ENCODE measurements at places on chromosomes 11 and 22.

DNA sequence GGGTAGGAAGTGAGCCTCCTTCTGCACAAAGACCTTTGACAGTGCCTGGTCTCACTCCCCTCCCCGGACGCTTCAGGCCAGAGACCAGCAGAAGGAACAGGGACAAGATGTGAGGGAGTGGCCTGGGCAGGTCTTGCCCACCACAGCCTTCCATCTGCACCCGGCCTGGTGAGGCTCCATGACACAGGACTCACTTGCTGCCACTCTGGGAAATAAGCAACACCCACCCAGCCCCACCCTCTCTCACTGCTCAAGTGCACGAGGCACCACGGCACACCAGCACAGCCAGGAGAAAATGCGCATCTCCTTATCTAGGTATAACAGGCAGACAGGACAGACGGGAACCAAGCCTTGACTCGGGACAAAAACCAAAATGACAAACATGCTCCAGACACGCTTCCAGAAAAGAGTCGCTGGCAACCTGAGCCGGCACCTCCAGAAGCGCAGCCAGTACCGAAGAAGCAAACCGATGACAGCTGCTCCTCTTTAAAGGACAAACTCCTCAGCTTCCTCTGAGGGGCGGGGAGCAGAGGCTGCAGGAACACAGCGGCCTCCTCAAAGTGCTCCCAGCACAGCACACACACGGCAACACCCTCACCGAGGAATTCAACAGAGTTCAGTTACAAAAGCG is 41.7 kb downstream of the BRD1 start:
- no peak for DNase-seq

GRCh38 chr11:1339066-1339675 is 29.7 kb upstream of the TOLLIP start:
- no peak for DNase-seq

DNA sequence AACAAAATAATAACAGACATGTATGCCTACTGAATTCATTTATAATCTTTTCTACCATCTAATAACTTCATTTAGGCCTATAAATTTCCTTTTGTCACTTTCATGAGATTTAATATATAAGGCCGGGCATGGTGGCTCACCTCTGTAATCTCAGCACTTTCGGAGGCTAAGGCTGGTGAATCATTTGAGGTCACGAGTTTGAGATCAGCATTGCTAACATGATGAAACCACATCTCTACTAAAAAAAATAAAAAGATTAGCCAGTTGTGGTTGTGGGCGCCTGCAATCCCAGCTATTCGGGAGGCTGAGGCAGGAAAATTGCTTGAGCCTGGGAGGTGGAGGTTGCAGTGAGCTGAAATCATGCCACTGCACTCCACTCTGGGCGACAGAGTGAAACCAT is 14.2 kb upstream of the NTM start:
- DNase-seq: peak; percentile 76

DNA sequence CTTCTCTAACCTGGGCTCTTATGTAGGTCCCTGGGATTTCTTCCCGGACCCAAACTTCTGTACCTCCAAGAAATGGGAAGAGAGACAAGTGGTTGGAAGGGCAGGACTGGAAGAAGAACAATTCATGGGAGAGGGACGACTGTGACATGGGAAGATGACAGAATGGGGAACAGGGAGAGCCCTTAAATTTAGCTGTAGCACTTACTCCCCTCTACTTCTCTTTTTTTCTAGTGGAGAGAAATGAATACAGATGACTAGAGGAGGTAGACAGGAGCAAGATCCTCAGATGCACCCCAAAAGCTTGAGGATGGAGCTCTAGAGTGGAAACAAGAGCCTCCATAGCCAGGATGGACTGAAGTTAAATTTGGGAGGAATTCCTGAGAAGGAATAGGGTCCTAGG is 2.3 kb downstream of the RHOG start:
- no peak for DNase-seq

DNA sequence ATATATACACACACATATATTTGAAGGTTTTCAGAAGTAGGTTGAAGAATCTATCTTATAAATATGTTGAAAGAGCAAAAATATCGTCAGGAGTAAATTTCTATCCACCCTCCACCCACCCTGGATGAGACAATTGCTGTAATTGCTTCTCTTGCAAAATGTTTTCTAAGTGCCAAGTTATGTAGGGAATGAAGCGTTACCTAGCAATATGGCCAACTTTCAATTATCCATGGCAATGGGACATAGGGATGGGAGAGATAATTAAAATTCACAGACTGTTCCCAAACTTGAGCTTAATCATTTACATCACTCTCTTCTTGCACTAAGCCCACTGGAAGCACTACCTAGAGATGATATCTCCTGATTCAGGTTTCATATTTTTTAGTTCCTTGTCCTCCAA is 806.2 kb upstream of the RAG2 start:
- no peak for DNase-seq

GRCh38 chr11:18492888-18493287 is 33.9 kb downstream of the TSG101 start:
- DNase-seq: no peak

DNA sequence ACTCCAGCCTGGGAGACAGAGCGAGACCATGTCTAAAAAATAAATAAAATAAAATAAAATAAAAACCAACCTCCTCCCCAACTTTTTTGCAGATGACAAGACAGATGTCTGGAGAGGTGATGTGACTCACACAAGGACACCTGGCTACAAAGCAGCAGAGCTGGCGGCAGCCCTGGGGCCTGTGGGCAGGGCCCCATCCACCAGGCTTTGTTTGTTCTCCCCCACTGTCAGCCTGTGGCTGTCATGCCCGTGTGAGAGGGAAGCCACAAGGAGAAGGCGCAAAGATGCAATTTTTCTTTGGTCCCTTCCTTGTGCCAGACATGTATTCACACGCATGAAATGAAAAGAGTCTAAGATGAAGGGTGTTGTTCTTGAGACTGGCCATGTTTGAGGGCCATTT is 16.6 kb downstream of the CD59 start:
- DNase-seq: no peak

DNA sequence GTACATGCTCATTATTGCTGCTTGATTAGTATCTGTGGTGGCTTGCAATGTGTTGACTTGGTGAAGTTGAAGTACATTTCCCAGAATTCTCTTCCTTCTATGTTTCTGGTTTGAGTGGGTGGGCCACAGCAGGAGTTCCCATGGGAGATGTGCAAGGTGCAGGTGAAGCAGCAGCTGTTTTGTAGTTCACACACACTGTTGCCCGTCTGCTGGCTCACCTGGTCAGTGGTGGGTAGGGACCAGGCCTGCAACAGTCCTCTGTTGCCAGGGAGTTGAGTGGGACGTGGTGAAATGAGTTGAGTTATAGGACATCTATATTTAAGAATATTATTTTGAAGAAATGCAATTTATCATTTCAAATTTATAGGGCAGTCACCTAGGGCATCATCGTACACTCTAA is 417.4 kb downstream of the TMEM135 start:
- DNase-seq: no peak

DNA sequence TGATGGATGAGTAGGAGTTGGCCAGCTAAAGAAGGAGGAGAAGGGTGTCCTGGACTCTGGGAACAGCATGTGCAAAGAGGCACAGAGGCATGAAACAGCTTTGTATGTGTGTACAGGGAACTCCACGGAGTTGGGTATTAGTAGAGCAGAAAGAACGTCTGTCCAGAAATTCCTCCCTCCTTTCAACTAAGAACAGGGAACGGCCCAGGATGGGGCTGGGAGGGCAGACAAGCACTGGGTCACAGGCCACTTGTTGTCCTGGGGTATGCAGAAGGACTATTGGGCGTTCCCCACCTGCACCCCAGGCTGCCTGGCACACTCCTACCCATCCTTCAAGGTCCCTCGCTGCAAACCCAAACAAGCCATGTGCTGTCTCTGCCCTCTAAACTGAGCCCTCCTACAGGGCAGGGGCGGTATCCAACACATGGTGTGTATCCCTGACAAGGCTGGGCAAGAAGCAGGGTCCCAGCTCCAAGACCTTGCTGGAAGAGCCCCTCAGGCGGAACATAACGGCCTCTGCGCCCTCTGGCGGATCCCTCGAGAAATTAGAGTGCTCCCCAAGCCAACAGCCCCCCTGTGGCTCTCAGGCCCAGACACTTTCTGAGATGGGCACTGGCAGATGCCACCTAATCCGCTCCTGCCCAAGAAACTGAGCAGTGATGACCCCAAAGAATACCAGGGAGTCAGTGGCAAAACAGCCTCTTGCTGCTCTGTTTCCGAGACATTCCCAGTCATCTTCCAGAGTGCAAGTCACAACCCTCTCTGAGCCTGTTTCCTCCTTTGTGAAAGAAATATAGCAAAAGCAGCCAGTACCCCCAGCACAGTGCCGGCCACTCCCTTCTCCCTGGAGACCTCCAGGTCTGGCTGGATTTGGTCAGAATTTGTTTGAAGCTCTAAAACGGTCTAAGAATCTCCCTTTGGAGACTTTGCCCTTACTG is 1.6 kb upstream of the ELFN2 start:
- DNase-seq: peak; percentile 50

DNA sequence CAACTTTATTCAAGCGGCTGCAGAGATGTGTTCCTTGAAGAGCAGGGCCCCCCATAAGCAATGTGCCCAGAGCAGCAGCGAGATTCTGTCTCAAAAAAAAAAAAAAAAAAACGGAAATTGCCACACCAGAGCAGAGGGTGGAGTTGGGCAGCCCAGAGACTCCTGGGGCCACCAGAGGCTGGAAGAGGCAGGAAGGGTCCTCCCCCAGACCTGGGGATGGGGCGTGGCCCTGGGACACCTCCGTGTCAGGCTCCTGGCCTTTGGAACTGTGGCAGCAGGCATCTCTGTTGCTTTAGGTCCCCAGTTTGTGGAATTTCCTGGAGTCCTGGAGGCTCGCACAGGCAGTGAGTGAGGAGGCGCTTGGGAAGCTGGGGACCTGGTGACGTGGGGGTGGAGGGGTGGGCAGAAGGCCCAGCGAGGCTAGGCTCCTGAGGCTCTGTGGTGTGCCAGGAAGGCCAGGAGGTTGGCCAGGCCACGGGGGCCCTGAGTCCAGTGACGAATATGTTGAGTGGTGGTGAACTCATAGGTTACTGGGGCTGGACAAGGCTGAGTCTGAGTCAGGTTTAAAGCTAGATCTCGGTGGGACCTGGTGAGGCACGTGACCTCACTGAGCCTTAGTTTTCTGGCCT is 735.6 kb downstream of the BRD1 start:
- no peak for DNase-seq

GRCh38 chr22:37675930-37676735 is 697 bp downstream of the LGALS1 start:
- DNase-seq: peak; percentile 17

- peak; percentile 94 for DNase-seq
Measured at GRCh38 chr11:16791191-16791961, 52.9 kb downstream of the C11orf58 start.

GRCh38 chr11:84965484-84965883 is 661.7 kb downstream of the DLG2 start:
- peak; percentile 8 for DNase-seq

DNA sequence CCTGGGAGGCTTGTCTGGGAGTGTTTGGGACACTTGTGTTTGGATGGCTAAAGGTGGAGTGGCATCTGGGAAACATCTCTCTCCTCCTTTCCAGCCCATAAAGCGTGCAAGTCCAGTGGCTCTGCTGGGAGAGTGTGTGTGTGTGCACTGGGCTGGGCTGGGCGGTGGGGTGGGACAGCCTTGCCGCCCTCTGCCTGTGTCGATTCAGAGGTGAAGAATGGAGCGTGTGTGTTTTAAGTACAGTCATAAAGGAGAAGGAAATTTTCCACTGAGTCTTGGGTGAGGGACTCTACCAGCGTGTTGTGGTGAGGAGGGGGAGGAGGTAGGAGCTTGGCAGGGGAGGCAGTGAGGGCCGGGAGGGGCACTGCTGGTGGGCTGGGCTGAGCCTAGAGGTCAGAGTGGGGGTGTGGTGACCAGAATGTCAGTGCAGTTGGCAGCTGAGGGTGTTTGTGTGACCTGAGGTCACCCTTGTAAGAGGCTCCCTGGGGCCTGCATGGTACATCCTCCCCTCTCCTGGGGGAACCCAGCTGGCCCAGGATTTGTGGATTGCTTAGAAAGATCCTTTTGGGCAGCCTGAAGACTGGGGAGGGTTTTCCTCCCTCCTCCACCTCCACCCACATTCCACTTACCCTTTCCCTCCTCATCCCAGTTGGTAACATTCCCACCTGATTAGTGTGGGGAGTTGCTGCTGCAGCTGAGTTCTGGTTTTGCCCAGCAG is 1.7 kb downstream of the TIMP3 start:
- peak; percentile 47 for DNase-seq

DNA sequence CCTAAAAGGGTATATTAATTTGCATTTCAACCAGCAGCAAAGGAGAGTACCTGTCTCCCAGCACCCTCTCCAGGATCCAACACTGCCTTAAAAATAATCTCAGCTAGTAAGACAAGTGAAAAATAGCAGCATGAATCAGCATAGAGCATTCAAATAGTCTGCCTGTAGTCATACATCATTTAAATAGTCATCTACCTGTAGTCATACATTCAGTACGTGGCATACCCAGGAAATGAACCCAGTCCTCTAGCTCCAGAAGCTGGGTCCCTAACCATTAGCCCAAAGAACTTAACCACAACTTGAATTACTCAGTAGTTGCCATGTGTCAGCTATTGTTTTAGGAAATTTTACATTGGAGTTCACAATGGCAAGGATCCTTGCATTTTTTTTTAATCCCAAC is 9.3 kb downstream of the TENM4 start:
- DNase-seq: peak; percentile 84

- no peak for DNase-seq
Measured at GRCh38 chr11:81246941-81247340, 1486.7 kb downstream of the FAM181B start.

DNA sequence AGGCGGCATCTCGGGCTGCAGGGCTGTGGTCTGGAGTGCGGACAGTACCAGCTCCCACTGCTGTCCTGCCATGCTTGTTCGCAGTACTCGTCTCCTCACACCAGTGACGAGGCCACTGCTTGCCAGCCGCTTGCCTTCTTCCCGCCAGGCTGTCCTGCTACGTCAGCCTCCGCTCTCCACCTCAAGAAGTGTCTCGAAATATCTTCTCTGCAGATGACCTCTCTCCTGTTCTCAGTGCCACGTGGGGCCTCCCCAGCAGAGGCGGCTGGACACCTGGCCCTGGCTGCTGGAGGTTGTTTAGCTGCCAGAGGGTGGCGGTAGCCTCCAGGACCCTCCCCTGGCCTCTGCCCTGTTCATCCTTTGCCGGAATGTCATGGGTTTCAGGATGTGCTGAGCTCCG is 3.1 kb upstream of the CCDC188 start:
- DNase-seq: no peak

GRCh38 chr11:79461666-79462645 is 21.1 kb upstream of the TENM4 start:
- no peak for DNase-seq

GRCh38 chr22:29032584-29032983 is 29.0 kb downstream of the C22orf31 start:
- DNase-seq: no peak

All from fibroblast of upper back skin (primary cell).